ENCODE measurements at places on chromosomes 12 and 14.

DNA sequence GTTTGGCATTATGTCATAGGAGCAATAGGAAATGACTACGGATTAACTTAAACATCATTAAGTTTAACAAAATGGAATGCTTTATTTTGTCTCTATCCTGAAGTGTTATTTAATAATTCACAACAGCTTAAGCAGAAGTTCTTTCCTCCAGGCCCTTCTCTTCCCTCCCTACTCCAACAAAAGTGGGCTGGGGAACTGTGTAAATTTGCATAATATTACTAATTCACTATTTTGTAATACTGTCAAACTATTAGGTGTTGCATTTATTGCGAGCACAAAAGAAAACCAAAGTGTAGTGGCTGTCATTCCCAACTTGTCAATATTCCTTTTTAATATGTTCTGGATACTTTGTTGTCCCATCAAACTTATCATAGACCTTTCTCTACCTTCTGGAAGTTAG lies 69.8 kb downstream of the ATG14 start:
- DNase-seq: no peak

GRCh38 chr12:6664902-6665301 lies 2.0 kb upstream of the ING4 start:
- no peak for DNase-seq

GRCh38 chr12:77591959-77592743 lies 238.5 kb upstream of the NAV3 start:
- DNase-seq: peak; percentile 74

- no peak for DNase-seq
These were observed 357.9 kb downstream of the BCL11B start for GRCh38 chr14:98913967-98914650.

DNA sequence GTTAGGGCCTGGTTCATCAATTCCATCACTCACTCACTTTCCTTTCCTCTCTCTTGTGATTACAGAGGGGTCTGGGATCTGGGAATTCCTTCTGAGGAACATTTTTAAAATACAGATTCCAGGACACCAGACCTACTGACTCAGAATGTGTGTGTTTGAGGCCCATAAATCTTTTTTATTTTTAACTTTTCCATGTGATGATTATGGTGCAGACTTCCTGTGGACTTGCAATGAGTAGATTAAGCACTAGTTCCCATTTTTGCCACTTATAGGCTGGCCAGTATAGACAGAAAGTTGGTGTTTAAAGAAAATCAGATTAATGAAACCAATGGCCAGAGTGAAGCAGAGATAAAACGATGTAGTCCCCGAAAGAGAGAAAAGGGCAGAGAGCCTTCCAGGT lies 28.1 kb downstream of the SLC41A2 start:
- no peak for DNase-seq

DNA sequence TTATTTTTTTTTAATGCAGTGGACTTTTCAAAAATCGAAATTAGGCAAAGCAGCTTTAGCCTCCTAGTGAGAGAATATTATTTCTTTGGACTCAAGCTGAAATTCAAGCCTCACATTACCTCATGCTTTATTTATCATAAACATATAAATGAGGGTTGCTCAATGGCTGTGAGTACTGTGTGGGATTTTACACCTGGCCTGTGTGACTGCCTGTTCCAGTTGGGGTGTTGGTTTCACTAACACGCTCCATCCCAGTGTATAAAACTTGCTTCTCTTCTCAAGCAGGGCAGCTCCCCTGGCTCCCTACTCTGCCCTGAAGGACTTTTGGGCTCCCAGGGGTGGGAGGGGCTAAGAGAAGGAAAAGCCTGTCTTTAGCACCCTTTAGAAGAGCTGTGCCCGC lies 15.0 kb downstream of the ANKLE2 start:
- DNase-seq: no peak

- no peak for DNase-seq
These were observed 116.5 kb downstream of the BTG1 start for GRCh38 chr12:92029136-92029535.

DNA sequence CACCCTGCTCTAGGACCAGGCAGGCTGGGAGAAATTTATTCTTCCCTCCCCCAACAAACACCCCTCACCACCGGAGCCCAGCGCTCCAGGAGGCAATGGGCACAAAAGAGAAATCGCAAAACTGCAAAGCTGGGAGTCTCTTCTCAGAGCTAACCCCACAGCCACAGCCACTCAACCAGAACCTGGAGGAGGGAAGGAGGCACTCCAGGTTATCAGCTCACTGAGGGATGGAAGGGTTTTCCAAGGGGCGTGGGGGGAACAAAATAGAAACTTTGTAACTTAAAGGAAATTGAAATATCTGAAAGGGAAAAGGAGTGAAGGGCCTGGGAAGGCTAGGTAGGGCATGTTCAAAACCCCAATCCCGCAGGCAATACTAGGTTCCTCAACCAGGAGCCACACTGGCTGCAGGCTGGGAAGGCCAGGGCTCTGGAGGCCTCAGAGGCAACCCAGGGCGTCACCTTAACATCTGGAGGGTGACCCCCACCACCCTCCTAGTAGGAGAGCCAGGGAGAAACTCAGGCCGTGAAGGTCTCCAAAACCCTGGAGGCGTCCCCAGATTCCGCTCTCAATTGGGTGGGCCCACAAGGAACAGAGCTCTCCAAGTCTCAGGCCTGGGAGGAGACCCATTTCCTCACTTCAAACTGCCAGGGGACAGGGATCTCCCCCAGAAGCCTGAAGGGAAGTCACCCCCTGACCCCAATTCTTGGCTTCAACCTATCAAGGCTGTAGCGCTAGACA lies 3.2 kb downstream of the KDM2B start:
- DNase-seq: peak; percentile 29

DNA sequence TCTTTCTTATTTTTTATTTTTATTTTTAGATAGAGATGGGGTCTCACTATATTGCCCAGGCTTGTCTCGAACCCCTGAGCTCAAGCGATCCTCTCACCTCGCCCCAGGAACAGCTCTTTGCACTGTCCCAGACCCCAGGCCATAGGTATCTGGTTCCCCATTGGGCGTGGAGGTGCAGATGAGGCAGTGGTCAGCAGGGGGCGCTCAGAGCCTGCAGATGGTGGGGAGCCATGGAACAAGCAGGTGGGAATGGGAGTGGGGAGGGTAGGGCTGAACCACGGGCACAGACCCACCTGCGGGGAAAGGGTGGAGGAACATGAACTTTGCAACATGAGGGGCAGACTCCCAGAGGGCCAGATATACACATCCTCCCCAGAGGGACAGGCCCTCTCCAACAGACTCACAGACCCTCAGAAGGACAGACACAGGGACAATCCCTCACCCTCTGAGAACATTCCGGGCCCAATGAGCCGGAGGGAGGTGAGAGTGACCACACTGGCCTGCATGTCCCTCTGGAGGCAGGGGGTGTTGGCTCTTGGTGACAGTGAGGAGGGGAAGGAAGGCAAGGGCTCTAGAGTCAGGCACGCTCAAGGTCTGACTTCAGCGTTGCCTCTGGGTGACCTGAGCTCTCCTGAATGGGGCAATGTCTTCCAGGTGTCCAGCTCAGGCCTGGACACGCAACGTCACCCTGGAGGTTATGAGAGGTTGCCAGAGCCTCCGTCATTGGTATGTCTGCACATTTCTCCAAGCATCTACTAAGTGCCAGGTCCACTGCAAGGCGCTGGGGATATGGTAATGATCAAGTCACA lies 34.9 kb downstream of the KRT80 start:
- peak; percentile 75 for DNase-seq

GRCh38 chr12:117100851-117101673 lies 1.8 kb upstream of the TESC start:
- no peak for DNase-seq
